ENCODE measurements at places on chromosomes 3 and 15.

GRCh38 chr3:132730891-132731580 lies 8.8 kb upstream of the NPHP3 start:
- peak; percentile 36 for DNase-seq

DNA sequence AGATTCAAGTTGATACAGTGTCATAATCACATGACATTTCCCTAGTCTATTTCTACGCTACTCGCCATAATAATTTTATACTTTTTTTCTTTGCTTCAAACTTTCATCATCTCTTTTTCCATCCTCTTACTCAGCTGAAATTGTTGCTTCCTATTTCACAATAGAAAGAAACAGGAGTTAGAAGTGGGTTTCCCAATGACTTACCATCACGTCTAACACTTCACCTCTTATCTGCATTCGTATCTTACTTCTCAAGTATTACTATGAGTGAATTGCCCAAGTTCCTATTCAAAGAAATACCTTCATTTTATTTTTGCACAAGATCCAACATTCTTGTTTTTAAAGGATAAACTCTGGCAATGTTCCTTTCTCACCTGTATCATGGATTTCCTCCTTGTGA lies 1539.9 kb downstream of the SI start:
- no peak for DNase-seq

DNA sequence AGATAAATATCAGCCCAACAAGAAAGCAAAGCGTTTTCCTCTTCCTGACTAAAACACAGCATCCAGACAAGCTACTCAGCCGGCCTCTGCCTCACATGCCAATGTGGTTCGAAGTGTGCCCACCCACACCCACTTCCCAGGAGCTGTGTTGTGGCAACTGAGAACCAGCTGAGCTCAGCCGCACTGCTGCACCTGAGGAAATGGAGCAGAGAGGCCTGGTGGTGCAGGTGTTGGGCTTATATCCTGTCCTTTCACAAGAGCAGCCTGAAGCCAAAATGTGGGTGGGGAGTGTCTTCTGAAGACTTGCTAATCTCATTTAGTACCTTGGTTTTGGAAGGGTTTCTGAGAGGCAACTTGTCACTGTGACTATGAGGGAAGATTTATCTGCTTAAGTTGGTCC lies 23.0 kb upstream of the RETNLB start:
- no peak for DNase-seq

GRCh38 chr3:142046320-142047020 lies 102.9 kb downstream of the TFDP2 start:
- DNase-seq: no peak

DNA sequence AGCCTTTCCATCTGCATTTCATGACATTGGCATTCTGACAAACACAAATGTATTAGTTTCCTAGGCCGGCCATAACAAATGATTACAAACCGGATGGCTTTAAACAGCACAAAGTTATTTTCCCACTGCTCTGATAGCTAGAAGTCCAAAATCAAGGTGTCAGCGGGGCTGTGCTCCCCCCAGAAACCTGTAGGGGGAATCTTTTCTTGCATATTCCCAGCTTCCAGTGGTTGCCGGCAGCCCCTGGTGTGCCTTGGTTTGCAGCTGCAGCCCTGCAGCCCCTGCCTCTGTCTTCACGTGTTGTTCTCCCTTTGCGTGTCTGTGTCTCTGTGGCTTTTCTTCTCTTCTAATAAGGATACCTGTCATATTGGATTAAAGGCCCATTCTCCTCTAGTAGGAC lies 79.0 kb upstream of the CDV3 start:
- no peak for DNase-seq

DNA sequence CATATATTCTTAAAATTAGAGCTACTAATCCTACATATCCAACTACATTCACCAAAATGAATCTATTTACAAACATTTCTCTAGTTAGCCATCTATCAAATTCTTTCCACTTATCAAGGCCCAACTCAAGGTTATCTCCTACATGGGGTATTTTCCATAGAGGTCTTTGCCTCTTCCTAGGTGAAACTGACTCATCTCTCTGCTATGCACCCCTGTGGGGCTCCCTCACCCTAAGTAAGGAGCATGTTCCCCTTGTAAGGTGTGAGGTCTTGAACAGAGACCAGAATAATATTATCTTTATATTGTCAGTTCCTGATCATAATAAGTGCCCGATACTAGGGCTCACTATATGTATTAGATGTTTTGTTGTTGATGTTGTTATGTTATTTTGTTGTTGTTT lies 74.6 kb upstream of the TSC22D2 start:
- no peak for DNase-seq

GRCh38 chr3:170953229-170953628 lies 44.8 kb upstream of the EIF5A2 start:
- DNase-seq: no peak

DNA sequence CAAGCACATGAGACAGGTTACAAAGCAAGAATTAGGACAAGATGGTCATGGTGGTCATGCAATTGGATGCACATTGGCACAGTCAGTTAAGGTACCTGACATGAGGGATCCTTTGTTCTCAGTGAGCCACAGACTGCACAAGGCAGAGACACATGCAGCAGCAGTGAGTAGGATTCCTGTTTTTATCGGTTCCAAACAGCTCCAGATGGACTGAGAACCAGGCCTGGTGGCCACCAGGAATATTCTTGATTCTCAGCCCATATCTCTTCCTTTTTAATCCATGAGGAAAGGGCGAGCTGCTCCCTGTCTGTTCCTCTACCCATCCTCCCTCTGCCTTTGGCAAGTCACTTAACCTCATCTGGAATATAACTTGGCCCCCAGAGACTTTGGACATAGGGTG lies 410.8 kb downstream of the GAP43 start:
- DNase-seq: no peak

GRCh38 chr15:64037966-64038365 lies 8.3 kb downstream of the DAPK2 start:
- DNase-seq: no peak

GRCh38 chr3:146152834-146153233 lies 8.2 kb downstream of the PLOD2 start:
- DNase-seq: peak; percentile 33

DNA sequence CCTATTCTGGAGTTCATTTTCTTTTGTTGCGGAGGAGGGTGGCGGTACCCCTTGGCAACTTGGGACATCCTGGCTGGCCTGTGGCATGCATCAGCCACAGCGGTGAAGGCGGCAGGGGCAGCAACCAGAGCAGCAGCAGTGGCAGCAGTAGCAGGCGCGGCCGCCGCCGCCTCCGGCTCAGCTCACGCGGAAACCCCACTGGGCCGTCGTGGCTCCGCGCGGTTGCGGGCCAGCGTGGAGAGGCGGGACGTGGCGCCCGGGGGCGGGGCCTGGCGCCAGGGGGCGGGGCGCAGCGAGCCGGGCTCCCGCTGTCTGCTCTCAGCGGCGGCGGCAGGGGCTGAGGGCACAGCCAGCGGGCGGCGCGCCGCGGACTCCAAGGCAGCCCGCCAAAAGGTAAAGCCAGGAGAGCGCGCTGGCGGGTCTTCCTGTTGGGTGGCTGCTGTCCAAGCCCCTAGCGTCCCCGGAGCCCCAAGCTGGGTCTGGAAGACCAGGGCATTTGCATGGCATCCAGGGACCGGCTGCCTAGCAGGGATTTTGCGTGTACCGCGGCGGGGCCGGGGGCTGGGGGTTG lies 334.4 kb upstream of the THRB start:
- DNase-seq: peak; percentile 43

- no peak for DNase-seq
These were observed 456.3 kb downstream of the GABRG3 start for GRCh38 chr15:27427276-27427675.

DNA sequence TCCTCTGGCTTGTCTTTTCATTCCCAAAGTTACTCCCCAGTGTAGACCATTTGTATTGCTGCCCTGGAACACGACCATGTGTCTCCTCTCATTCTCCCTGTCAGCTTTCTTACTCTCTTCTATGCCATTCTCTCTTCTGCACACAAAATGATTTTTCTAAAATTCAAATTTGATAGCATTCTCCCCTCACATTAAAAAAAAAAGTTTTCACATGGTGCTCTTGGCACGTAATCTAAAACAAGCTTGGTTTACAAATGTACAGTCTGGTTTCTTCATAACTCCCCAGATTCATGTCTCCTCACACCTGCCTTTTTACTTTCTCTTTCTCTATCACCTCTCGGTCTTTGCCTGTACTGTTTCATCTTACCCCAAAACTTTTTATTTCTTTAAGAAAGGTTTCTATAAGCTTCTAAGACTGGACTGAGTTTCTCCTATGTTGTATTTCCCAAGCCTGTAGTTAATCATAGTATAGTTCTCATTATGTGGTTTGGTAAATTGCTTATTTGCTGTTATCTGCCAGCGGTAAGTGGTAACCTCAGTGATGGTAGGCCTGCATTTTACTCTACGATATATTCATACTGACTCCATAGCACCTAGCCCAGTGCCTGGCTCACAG lies 31.2 kb downstream of the BCHE start:
- peak; percentile 9 for DNase-seq

DNA sequence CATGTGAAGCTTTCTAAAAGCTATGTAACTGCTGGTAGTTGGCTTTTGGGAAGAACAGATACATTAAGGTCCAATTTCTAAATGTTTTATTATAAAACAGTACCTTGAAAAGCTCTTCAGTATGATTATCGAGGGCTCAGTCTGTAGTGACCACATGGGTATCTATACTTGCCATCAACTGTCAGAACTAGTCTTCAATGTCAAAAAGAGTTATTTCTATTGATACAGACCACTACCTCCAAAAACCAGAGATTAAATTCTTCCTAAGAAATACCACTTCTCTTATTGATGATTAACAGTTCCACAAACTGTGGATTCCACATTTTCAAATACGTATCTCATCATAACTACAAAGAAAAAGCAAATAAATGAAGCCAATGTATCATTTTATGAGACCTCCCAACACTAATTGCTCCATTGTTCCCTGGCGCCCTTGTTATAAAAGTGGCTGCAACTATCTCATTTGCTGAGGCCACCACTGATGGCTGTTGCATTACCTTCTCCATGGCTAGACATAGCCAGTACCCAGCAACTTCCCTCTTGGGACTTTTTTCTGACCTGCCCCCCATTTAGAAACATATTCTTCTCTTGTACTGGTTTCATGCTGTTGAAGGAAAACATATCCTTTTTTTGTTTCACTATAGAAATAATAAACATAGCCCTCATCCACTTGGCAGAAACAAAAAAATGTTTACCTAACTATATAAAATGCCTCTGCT lies 33.9 kb upstream of the MBNL1 start:
- no peak for DNase-seq

DNA sequence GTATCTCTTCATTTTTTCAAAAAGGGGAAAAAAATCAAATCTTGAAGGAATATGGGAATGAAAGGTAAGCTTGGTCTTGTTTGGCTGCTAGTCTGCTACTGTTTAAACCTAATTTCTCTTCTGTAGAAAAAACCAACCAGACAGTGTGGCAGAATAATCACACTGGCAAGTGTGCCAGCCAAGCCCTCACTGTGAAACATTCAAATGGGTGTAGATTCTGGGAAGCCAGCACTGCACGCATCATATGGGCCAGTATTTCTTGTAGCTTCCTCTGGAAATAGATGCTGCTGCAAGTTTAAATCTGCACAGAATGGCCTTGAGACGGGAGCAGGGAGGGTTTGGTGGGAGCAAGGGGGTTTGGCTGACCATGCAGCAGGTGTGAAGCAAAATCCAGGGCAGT lies 62.1 kb downstream of the POMGNT2 start:
- DNase-seq: no peak

DNA sequence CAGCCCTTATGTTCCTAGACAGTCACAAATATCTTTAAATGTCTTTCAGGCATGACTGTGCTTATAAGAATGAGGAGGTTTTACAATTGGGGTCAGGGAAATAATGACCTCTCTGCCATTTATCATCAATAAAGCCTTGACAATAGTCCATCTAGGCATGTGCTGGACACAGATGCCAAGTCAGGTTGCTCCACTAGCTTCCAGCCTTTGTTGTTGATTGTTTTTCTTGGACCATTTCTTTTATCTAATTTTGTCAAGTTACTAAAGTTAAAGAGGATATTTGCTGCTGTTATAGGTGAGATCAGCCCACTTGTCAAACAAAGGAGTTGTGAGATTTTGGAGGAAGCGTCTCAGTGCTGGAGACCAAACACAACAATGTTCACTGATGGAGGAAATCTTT lies 628.0 kb downstream of the ROBO2 start:
- no peak for DNase-seq

- DNase-seq: no peak
These were observed 97.6 kb upstream of the UMPS start for GRCh38 chr3:124632566-124633140.
